Endodermal cell (in vitro differentiated cells): ENCODE measurements at places on chromosomes 4 and X.
A peak's percentile ranks its signal among the peaks of the same experiment; 100 is the strongest.

DNA sequence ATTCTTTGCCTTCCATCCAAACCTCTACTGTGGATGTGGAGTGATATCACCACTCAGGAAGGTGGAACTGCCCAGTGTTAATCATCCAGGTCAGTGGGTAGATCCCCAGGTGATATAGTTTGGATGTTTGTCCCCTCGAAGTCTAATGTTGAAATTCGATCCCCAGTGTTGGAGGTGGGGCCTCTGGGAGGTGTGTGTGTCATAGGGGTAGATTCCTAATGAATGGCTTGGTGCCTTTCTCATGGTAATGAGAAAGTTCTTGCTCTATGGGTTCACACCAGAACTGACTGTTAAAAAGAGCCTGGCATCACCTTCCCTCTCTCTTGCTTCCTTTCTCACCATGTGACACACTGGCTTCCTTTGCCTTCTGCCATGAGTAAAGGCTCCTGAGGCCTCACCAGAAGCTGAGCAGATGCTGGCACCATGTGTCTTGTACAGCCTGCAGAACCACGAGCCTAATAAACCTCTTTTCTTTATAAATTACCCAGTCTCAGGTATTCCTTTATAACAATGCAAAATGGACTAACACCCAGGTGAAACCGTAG lies 6.8 kb upstream of the SOWAHB start:
- peak; percentile 62 for DNase-seq

DNA sequence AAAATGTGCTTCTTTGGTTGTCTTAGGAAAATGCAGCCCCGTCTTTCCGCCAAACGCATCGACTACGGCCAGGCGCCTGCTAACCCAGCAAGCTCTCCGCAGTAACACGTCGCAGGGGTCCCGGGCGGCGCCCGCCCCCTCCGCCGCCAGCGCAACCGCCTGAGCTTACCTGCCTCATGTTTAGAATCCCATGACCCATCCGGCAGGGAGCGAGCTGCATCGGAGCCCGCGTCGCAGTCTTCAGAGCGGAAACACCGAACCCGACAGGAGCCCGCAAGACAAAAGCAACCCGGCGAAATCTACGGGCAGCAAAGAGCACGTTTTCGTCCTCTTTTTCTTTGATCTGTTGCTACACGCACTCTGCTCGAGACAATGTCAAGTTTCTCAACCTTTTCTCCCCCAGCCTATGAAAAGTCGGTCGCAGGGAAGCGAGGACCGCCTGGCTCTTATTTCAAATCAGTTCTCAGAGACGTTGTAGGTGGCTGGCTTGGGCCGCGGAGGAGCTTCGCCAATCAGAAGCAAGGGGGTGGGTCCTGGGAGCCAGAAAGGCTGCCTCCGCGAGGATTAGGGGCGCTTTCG lies at the start of gene MID1:
TSS of gene MID1 (minus strand) at position 465 of the 579 bp plus-strand sequence. CDS start 53,038 bp downstream, outside the sequence.
- DNase-seq = peak; percentile 90

DNA sequence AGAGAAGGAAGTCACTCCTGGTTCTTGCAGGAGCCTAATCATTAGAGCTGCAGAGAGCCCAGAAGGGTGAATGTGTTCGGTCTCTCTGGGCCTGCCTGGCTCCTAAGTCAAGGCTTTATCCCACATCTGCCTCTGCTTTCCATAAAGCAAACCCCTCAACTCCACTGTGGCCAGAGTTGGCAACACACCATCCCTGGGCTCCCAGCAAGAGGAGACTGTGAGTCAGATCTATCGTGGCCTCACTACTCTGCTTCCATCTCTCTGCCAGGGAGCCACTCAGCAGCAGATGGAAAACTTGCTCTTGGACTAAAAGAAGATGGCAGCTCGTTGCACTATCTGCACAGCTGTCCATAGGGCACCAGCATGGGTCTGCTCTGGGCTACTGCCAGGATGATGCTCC lies 348.2 kb downstream of the FBXW7 start:
- no peak for DNase-seq

GRCh38 chr4:175431694-175432093 lies 380.4 kb downstream of the GPM6A start:
- no peak for DNase-seq

- no peak for DNase-seq
Measured at GRCh38 chrX:104137496-104137895, 19.3 kb downstream of the SLC25A53 start.

- DNase-seq = no peak
Measured at GRCh38 chr4:84778041-84778440, 188.4 kb downstream of the WDFY3 start.

GRCh38 chrX:118495061-118495921 lies at the start of gene DOCK11:
Gene DOCK11, plus strand, starts transcription at chrX:118495815. Its CDS starts 157 bp downstream, at chrX:118495972.
- DNase-seq = peak; percentile 85
